ENCODE measurements at places on chromosomes 12 and 14.

GRCh38 chr12:13602172-13602571 lies 379.2 kb downstream of the GRIN2B start:
- DNase-seq, result no peak

DNA sequence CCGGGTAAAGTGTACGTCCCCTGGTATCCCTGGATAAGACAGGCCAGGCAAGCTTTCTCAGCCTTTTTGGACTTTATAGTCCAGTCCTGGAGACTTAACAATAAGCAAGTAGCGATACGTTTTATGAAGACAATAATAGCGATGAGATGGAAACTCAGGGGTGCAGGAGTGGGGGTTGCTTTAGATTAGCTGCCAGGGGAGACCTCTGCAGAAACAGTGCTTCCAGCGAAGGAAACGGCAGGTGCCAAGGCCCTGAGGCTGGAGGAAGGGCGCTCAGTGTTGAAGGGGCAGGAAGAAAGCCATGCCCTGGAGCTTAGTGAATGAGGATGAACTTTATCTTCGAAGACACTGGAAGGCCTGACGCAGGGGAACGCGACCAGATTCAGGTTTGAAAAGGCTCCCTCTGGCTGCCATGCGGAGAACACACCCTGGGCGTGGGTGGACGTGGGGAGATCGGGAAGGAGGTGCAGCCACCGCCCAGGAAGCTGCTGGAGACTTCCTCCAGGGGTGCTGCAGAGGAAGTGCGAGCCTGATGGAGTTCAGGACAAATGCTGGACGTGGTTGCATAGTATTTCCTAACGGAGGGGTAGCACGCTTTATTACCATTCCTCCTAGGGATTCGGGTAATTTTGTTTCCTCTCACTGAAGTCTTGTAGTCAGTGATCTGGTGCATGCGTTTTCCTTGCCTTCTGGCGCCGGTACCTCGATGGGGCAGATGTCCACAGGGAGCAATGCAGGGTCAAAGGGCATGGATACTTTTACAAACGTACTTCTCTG lies 26.1 kb upstream of the UBC start:
- peak; percentile 58 for DNase-seq

DNA sequence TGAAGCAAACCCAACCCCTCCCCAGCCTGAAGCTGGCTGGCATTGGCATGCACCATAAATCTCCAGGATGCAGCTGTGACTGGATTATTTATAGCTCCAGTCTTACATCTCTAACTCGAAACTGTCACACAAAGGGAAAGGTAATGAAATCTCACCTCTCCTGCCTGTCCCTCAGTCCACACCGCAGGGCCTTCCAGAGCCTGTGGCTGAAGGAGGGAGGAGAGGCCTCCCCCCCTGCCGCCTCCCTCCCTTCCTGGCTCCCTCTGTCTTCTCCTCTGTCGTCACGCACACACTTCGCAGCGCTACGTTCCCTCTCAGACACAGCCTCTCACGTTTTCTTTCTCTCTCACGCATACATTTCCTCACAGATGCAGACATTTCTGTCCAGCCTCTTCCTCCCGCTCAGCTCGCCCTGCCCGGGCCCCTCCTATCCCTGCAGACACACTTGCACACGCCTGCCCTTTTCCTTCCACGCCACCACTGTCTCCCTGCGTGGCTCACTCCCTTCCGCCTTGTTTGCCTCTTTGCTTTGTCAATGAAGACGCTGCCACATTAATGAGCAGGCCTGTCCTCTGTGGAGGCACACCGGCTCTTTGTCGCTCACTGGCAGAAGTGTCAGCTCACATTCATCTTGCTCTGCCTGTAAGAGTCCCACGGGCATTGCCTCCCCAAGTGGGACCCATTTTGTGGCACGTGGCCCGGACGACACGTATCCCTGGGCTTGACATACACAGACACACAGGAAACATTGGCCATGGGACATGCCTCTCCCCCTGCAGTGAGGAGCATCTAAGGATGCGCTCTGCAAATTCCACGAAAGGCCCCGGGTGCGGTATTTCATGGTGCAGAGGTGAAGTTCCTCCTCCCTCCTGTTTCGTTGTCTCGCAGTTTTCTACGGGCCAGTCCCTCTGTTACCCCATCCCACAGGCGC lies 27.9 kb downstream of the IRF2BPL start:
- no peak for DNase-seq

DNA sequence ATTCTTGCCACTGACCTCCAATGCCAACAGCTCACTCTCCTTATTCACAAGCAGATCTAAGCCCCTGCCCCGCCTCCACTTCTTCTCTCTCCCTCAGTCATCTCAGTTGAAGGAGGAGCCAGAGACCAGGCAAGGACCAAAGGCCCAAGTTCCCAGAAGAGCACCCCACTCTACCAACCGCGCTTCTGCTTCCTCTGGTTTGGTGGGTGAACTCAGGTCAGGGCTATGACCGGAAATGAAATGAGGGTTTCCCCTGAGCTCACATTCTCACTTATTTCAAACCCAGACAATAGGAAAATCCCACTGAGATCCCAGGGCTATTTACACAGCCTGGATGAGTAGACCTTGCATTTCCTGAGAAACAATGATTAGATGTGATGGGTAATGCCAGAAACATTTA lies 9.9 kb downstream of the DPF3 start:
- no peak for DNase-seq

- no peak for DNase-seq
These were observed 25.5 kb downstream of the DIO3 start for GRCh38 chr14:101586531-101587430.

DNA sequence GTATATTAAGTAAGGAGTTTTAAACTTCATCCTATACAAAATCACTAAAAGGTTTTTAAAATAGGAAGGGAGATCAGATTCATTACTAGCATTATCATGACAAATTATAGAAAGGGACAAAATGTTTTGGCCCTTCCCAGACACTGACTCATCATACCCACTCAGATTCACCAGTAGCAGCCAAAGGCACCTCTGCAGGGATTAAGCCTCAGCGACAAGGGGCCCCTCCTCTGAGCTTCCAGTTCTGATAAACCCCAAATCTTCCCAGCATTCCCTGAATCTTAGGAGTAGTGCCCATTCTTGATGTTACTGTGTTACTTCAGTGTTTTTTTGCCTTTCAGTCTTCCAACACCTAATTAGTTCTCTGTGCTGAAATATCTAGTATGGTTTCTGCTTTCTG lies 14.5 kb downstream of the KRAS start:
- DNase-seq, result no peak

DNA sequence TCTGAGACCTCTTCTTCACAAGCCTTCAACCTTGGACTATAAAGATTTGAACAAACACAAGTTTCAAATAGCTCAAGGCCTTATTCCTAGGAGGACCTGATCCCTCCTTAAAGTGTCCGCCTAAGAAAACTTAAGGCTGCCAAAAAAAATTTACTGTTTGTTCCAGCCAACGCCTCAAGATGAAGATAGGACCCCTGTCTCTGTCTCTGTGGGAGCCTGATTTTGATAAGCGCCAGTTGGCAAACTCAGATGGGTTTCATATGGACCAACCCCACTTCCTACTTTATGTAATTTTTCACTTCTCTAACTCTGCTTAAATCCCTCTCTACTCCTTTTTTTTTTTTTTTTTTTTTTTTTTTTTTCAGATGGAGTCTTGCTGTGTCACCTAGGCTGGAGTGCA lies 11.0 kb downstream of the FKBP3 start:
- no peak for DNase-seq

DNA sequence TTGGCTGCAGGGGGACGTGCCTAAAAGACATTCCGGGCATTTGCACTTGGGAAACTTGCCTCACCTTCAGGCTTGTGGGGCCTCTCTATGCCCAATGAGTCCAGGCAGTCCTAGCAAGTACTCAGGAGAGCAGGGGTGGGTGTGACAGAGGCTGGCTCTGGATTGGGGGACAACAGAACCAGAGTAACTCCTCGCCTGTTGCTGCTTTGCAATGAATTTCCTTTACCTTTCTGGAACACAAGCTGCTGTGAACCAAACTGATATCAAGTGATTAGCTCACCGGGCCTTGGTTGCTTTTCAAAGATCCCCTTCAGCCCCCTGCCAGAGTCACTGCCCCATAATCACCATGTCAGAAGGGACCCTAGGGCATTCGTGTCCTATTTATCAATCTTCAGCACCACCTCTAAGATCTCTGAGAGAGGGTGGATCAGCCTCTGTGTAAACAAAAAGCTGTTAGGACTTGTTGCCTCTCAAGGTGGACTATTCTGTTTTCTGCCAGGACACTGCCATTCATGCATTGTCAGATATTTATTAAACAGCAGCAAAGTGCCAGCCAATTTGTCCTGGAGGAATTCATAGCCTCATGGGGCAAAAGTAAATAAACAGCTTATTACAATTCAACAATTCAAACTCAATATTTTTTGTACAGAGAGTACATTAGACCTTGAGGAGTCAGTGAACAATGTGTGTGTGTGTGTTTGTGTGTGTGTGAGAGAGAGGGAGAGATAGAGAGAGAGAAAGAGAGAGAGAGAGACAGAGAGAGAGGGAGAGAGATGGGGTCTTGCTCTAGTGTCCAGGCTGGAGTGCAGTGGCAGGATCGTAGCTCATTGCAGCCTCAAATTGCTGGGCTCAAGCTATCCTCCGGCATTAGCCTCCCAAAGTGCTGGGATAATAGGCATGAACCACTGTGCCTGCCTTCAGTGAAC lies 11.3 kb downstream of the NFATC4 start:
- no peak for DNase-seq

DNA sequence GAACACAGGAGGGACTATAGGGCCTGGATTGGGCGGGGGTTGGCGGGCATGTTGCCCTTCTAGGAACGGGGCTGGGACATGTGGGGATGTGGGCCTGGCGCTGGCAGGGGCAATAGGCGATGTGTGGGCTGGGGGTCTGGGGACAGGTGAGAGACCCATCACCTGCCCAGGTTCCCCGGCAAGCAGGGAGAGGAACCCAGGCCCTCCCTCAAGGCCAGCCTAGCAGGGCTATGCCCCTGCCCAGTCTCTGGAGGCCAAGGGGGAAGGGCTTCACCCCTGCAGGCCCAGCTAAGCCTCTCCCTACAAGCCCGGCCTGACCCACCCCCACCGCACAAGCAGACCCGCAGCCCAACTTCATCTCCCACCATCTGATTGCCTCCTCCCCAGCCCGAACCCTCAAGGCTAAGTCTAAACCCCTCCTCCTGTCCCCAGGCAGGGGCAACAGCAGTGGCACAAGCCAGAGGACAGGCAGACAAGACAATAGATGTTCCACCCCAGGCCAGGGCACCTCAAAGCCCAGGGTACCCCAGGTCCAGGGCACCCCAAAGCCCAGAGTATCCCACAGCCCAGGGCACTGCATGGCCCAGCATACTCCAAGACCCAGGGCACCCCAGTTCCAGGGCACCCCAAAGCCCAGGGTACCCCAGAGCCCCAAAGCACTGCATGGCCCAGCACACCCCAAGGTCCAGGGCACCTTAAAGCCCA lies 6.5 kb downstream of the JAG2 start:
- DNase-seq, result no peak

DNA sequence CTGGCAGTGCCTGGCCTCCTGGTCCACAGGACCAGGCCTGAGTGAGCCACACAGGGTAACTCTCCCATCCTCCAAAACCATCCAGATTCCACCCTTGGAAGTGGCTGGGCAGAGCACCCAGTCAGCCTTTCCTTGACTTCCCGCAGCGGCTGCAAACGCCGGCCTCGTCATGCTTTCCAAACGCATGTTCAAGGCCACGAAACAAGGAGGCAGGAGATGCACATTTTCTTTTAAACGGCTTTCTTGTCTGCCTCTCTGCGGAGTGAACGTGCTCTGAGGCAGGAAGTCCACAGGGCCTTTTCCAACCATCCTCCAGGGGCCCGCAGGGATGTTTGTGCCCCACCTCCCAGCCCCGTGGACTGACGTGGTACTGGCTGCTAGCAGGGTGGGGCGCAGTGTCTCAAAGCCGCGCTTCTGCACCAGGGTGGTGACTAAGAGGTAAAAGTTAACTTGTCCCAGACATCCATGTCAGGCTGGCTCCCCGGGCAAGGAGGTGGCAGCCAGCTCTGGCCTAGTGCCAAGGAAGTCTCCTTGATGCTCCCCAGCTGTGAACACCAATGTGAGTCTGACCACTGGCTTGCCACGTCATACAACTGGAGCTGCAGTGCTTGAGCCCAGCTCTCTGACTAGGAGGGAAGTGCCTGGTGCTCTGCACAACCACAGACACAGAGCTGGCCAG lies 45.0 kb downstream of the KCNA5 start:
- no peak for DNase-seq

GRCh38 chr12:63882844-63883243 lies 38.3 kb downstream of the SRGAP1 start:
- no peak for DNase-seq

GRCh38 chr12:98121963-98122362 lies 393.4 kb upstream of the TMPO start:
- DNase-seq, result no peak

DNA sequence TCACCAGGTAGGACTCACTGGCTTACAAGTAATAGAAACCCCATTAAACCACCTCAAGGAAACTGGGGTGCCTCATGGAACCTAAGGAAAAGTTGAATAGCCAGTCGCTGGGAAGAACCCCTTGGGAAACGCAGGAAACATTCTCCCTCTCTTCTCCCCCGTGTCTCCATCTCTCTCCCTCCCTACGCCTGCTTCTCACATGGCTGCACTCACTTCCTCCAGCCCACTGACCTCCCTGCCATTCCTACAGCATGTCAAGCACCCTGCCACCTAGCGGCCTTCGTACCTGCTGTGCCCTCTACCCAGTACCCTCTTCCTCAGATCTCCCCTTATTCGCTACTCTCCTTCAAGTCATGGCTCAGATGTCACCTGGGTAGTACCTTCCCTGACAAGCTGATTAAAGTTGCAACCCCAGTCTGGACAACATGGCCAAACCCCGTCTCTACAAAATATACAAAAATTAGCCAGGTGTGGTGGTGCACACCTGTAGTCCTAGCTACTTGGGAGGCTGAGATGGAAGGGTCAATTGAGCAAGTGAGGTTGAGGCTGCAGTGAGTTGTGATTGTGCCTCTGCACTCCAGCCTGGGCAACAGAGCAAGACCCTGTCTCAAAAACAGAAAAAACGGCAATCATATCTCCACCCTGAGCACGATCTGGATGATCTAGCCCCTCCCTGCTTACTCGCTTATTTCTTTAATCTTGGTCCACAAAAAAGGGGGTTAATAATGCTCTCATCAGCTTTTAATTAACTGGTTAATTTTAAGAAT lies 6.4 kb upstream of the DTX1 start:
- no peak for DNase-seq

- no peak for DNase-seq
These were observed 23.0 kb downstream of the PDE6H start for GRCh38 chr12:14995583-14996425.

DNA sequence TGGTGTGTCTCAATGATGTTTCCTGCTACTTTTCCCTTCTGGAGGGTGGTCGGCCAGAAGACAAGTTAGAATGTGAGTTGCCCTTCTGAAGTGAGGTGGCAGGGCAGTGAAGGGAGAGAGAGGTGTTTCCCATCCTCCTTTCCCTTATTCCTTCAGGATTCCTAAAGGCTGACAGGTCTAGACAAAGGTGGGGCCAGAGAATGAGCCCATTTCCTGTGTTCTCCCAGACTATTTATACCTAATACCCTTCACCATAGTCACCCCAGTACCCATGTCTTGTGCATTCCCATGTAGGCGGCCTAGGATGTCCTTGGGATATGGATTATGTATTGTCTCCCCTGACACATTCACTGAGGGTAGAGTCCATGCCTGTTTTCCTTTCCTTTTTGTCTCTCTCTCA lies 7.0 kb downstream of the DGKA start:
- DNase-seq, result no peak

All from activated CD8-positive, alpha-beta memory T cell treated with anti-CD3 and anti-CD28 coated beads for 4 hours (primary cell).